ENCODE measurements at places on chromosomes 13 and 19.

- DNase-seq = no peak
Measured at GRCh38 chr13:32731576-32731975, 145.3 kb downstream of the PDS5B start.

GRCh38 chr19:27858981-27859581 lies 1353.9 kb downstream of the UQCRFS1 start:
- DNase-seq = no peak

DNA sequence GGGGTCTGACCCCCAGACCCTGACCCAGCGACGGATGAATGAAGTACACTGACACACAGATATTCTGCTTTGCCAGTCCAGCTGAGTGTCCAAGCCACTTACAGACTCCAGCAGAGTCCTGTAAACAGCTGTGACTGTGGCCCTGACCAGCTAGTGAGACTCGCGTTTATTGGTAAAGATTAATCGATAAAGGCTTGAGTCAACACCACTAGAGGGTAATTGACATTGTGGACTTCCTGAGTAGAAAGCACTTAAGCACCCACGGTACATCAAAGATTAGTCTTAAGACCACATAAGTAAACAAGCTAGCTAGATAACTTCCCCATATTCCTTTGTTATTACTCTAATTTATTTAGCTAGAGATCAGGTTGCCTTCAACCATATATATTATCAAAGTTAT lies 146.0 kb downstream of the OXGR1 start:
- DNase-seq = no peak

DNA sequence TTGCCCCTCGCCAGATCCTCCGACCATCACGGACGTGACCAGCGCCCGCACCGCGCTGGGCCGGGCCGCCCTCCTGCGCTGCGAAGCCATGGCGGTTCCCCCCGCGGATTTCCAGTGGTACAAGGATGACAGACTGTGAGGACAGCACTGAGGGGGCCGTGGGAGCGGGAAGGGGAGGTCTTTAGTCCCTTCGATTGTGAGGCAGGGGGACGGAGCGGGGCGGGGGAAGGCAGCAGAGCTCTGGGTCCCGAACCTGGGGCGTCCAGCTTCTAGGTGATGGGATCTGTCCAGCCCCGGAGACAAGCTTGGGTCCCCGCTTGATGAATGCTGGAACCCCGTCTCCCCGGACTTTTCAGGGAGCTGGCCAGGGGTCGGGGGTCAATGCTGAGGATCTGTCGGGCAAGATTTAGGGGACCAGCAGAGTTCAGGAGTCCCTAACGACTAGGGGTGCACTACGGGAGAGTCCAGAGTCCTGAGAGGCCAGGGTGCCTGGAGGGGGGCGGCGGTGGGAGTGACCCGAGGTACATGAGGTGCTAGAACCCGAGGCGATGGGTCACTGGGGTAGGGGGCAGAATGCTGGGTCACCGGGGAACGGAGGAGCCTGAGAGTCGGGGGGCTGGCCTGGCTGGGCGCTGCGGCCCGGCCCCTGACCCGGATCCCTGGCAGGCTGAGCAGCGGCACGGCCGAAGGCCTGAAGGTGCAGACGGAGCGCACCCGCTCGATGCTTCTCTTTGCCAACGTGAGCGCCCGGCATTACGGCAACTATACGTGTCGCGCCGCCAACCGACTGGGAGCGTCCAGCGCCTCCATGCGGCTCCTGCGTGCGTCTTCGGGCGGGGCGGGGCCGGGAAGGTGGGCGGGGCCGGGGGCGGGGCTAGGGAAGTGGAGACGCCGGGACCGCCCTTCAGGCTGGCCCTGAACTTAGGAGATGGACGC lies 14.6 kb downstream of the VSIG10L start:
- DNase-seq = no peak

GRCh38 chr13:33244210-33244906 lies 41.2 kb downstream of the STARD13 start:
- no peak for DNase-seq

GRCh38 chr13:42148538-42148937 lies 100.1 kb downstream of the DGKH start:
- no peak for DNase-seq

DNA sequence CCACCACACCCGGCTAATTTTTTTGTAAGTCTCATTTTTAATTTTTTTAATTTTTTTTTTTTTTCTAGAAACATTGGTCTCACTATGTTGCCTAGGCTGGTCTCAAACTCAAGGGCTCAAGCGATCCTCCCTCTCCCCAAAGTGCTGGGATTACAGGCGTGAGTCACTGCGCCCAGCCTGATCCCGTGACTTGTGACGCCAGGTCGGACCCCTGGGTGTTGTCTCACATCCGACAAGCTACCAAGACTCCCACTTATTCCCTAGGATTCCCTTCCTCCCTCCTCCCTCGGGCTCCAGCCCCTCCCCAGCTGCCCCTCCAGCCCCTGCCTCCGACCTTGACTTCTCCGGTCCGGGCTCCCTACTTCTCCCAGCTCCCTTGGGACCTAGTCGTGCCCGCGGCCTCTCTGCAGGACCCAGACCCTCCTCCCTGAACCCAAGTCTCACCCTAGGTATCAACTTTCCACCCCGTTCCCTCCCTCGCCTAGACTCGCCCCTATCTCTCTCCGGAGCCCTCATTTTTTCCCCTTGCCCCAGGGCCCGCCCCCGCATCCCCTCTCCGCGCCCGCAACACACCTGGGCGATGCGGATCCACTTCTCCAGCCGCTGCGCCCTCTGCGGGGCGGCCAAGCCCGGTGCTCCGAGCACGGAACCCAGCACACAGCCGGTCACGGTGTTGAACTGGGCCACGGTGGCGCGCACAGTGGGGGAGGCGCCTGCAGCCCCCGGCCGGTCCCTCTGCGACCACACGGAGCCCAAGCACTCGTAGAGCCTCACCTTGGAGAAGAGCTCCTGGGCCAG lies 13.1 kb downstream of the RGL3 start:
- DNase-seq = no peak

GRCh38 chr13:46654951-46655350 lies 102.0 kb downstream of the LRCH1 start:
- no peak for DNase-seq

DNA sequence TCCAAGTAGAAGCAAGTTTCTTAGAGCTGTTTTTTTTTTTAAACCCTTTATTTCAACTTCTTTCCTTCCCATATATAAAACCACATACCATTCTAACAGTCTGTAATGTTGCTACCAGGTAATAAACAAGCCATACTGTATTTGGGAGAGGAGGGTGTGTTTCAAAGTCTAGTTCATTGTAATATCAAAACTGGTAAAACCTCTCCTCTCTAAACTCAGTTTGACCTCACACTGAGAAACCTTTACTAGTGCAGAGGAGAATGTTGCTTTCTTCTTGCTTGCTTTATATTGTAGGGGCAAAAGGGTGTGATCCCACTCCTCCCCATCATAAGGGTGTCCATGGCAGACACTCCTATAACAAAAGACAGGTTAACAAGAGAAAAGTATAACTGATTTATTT lies 155.1 kb downstream of the GGACT start:
- no peak for DNase-seq

DNA sequence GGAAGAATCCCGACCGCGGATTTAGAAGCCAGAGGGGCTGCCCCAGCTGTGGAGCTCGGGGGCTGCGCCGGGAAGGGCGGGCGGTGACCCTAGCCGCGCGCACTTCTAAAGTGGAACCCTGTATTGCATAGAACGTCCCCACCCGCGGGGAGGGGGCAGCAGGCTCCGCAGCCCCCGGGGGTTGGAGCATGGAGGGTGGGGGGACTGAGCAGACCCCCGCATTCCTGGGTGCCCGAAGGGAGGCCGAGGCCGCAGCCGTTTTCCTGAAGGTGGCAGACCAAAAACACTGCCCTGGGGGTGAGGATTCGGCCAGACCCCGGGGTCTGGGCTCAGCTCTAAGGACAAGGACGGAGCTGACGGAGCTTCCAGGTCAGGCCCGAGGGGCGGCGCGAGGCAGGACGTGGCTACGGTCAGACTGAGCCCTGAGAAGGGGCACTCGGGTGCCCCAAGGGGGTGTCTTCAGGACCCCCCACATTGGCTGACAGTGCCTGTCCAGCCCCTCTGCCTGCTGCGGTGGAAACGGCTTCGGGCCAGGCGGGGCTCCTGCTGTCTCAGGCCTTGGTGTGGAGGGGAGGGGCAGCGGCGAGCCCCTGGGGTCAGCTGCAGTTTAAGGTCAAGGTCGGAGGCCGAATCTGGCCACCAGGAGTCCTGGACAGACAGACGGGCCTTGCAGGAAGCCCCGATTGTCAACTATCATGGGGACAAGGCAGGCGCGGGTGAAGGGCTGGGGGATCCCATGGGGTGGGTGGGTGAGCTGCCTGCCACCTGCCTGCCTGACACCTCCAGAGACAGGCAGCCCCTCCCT lies 12.6 kb downstream of the MKNK2 start:
- DNase-seq = no peak

DNA sequence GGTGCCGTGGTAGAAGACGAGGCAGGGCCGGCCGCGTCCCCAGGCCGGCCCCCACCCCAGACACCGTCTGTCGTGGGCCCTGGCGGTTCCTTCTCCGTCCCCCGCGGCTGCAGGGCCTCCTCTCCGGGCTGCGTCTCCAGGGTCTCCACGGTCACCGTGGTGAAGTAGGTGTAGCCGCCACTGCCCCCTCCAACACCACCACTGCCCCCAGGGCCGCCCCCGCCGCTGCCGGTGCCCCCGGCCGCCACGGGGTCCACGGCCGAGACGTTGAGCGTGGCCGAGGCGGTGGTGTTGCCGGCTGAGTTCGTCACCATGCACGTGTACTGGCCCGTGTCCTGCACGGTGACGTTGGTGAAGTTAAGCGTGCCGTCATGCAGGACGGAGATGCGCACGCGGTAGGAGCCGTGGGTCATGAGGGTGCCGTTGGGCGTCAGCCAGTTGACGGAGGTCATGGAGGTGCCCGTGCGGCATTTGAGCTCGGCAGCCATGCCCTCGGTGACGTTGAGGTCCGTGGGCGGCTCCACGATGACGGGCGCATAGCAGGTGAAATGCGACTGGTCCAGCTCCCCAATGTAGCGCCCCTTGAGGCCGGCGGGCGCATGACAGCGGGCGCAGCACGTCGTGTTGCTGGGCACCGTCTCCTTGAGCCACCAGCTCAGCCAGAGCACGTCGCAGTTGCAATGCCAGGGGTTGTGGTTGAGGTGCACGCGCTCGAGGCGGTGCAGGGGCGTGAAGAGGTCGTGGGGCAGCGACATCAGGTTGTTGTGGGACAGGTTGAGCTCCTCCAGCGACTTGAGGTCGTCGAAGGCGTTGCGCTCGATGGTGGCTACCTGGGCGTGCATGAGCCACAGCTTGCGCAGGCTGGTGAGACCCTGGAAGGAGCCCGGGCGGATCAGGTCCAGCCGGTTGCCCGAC lies 4.6 kb upstream of the ASPDH start:
- DNase-seq = no peak

GRCh38 chr19:29963576-29963975 lies 21.5 kb downstream of the URI1 start:
- no peak for DNase-seq

GRCh38 chr19:3852614-3853254 lies 16.1 kb downstream of the ZFR2 start:
- no peak for DNase-seq

GRCh38 chr19:13209484-13210338 lies 59.5 kb downstream of the IER2 start:
- DNase-seq = no peak

DNA sequence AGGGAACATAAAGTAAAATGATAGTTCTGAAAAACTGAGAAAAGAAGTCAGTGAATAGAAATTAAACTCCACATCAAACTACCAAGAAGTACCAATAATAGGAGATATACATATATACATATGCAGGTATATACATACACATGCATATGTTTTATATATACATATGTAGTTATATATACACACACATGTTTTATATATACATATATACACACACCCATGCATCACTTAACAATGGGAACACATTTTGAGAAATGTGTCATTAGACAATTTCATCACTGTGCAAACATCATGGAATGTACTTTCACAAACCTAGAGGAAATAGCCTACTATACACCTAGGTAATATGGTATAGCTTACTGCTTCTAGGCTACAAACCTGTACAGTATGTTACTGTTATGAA lies 626.8 kb upstream of the PCDH9 start:
- no peak for DNase-seq

- DNase-seq = no peak
Measured at GRCh38 chr19:52963247-52963618, 552 bp upstream of the ZNF816 start.

- DNase-seq = no peak
Measured at GRCh38 chr19:14115756-14116155, 1.8 kb downstream of the PRKACA start.

DNA sequence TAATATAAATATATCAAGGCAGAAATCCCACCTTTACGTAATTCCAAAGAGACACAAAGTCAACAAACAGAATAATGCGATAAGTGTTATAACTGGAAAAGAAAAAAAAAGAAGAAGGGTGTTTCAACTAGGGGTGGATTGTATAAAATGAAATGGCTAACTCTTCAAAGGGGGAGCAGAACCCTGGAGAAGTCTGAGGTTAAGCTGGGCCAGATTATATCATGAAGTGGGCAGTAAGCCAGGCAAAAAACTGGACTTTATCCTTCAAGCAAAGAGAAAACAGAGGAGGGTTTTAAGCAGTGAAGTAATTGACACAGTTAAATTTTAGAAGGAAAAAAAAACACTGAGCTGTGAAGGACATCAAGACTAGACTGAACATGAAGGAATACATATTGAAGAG lies 41.9 kb downstream of the TBC1D4 start:
- DNase-seq = no peak

DNA sequence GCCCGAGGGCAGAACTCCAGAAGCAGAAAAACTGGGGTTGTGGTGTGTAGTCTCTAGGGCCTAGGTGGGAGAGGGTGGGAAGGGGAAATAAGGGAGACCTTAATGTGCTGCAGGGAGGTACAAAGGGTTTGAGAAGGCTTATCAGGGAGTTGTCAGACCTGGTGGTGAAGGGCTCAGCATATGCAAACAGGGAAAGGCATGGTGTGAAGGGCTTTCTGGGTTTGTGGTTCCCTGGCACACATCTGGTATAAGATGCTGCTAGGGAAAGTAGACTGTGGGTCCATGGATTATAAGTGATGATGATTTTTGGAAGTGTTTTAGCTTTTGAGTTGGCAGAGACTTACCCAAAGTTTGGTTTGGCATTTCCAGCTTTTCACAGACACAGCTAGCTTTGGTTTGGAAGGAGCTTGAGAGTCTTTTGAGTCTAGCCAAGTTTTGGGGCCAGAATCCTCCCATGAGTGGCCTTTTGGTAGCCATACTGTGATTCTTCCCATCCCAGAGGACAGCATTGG lies 2.2 kb downstream of the TRIM28 start:
- DNase-seq = no peak

GRCh38 chr13:91704398-91704797 lies 306.0 kb downstream of the GPC5 start:
- DNase-seq = no peak

Data from NCI-H187 (cell line).